ENCODE measurements at places on chromosomes 12 and 14. TPM values are rescaled to one million over a fixed set of nuclear protein-coding genes. Genes with fewer than 3 reads are reported as not detected.

Gene TMEM253
- total RNA-seq = 0.63 TPM

Gene ADGRD1
- 0.54 TPM for total RNA-seq

Gene GPR135
- 1.4 TPM for total RNA-seq

Gene TSPAN8
- total RNA-seq = not detected

Gene FSCB
- not detected for total RNA-seq

Gene ZNF384
- 86.9 TPM for total RNA-seq

Gene PPFIA2
- total RNA-seq = not detected

Gene PARP11
- total RNA-seq = 23.2 TPM

Gene IFI27
- total RNA-seq = 132 TPM

Gene KERA
- total RNA-seq = not detected

Gene OVCH1
- total RNA-seq = not detected

Gene RND1
- total RNA-seq = 4.0 TPM

Gene HOXC9
- total RNA-seq = not detected

Gene FITM1
- total RNA-seq = 1.1 TPM

Gene GPRC5D
- not detected for total RNA-seq

Gene IL26
- 5.7 TPM for total RNA-seq

Gene PRH2
- total RNA-seq = not detected

Gene KRT72
- 1.6 TPM for total RNA-seq

Gene SLC7A8
- total RNA-seq = 0.25 TPM

Gene ACVRL1
- total RNA-seq = not detected

Gene COX8C
- total RNA-seq = not detected

Gene CIROP
- not detected for total RNA-seq

Gene KRT82
- not detected for total RNA-seq

Gene IL22
- total RNA-seq = 4.1 TPM

Gene MIP
- not detected for total RNA-seq

Gene EXOC3L4
- total RNA-seq = not detected

Gene SRRM4
- not detected for total RNA-seq

Gene DICER1
- 69.1 TPM for total RNA-seq

Gene NEDD8
- 191 TPM for total RNA-seq

Gene PMCH
- total RNA-seq = 2.7 TPM

Gene UBE2N
- total RNA-seq = 184 TPM

Gene PHETA1
- total RNA-seq = 1.1 TPM

Gene HECTD4
- total RNA-seq = 50.6 TPM

Gene OR4Q3
- total RNA-seq = not detected
